AML-193 (cell line): ENCODE measurements at places on chromosomes 13 and 19.

- DNase-seq: no peak
These were observed 2.8 kb upstream of the KANK2 start for GRCh38 chr19:11200015-11200574.

- peak; percentile 44 for DNase-seq
These were observed 10.7 kb downstream of the PTGIR start for GRCh38 chr19:46614114-46614722.

DNA sequence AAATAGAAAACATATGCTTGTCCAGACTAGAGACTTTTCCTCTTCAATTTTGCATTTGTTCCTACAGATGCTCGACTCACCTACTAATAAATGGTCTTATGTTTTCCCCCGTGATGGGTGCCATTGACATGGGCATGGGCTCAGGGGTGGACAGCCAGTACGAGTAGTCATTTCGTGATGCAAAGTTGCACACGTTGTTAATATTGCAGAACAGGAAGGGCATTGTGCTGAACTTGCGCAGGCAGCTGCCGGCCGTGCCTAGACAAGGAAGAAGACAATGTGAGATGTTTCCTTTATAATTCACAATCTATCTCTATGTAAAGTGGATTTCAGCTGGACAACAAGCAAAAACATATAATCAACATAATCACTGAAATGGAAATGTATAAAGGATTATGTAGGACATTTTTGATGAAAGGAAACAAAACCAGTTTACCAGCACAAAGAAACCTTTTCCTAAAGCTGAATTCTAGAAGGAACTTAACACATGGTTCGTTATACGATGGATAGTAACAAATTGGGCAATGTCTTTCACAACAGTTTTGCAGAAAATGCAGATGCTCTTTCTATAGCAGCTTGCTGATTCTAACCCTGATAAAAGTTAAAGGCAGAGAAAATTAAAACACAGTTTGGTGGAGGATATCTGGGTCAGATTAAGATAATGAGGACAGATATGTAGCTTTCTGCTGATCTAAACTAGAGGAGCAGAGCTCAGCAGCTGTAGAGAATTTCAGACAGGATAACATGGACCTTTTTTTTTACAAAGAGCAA lies 145.7 kb downstream of the COL4A1 start:
- peak; percentile 95 for DNase-seq

DNA sequence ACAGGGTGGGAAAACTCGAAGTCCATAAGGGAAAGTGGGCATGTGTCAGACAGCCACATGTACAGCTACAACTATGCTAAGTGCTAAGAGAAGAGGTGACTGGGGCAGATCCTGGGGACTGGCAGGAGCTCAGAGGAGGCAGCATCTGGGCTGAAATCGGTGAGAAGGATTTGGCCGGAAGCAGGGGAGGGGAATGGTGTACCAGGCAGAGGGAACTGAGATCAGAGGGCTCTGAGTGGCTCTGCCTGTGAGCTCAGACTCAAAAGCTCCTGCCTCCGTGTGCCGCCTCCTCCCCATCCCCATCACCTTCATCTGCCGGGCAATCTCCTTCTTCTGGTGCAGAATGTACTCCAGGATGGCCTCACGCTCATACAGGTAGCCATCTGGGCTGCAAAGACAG lies 21.8 kb downstream of the NOSIP start:
- no peak for DNase-seq

GRCh38 chr13:30395192-30396158 lies 26.8 kb upstream of the UBE2L5 start:
- peak; percentile 98 for DNase-seq

DNA sequence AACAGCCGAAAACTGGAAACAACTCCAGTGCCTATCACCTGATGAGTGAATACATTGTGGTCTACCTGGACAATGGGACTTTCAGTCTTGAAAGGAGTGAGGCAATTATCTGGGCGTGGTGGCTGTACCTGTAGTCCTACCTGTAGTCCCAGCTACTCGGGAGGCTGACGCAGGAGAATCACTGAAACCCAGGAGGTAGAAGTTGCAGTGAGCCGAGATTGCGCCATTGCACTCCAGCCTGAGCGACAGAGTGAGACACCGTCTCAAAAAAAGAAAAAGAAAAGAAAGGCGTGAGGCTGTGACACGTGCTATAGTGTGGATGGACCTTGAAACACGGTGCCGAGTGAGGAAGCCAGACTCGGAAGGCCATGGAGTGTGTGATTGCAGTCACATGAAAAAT lies 4.1 kb upstream of the NTN5 start:
- no peak for DNase-seq

GRCh38 chr19:19418555-19419260 lies 13.2 kb downstream of the GATAD2A start:
- no peak for DNase-seq

- no peak for DNase-seq
These were observed 4.3 kb upstream of the SLITRK5 start for GRCh38 chr13:87666831-87667230.

DNA sequence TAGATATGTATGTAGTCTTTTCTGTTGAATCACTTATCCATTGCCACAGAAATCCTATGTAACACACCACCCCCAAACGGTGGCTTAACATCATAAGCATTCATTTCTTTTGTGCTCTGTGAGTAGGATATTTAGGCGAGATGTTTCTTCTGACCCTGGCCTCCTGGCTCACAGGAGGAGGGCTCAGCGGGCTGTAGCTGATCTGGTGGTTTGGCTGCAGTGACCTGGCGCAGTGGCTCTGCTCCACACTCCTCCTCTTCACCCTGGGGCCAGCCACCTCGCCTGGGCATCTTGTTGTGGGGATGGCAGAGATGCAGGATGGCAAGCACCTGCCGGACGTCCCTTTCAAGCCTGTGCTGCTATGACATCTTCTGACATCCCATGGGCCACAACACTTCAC lies 147.1 kb upstream of the IRS2 start:
- DNase-seq: no peak

DNA sequence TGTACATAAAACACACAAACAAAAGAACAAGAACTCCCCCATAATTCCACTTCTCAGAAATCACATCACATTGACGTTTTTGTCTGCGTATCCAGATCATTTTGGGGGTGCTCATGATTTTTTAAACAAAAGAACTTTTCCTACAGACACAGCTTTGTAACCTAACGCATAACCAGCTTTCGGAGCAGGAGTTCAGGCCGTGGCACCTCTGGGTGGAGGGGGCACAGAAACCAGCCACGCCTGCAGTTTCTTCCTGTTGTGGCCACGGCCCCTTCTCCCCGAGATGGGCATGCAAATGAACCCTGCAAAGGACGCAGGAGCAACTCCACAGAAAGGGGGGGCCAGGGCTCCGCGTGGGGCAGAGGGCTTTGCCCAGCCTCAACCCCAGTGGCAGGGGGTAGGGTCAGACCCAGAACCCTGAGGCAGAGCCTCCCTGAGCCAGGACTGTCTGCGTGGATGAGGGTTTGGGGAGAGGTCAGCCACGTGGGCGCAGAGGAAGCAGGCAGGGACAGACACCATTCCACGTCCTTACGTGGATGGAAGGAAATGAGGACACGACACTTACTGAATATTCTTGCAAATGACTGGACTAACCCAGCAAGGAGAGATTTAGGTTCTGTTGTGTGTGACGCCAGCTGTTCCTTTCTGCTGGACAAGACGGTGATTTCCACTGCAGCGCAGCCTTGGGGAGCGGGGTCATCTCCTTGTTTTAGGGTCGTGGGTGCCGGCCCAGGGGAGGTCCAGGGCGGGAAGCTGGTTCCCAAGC lies 64.4 kb downstream of the RASA3 start:
- DNase-seq: no peak

DNA sequence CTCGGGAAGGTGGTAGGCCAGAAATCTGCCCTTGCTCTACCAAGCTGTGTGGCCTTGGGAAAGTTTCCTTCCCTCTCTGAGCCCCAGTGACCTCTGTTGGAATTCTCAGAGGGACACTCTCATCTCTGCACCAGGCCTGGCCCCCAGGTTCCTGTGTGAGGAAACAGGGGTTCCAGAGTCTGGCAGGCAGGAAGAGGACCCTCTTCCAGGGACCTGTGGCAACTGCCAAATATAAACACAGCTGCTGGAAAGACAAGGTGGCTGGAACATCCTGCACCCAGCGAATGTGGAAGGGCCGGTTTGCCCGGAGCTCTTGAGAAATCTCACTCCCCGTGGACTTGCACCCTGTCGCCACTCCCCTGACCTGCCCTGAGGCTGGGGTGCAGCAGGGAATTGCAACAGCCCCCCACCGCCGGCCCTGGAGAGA lies 52.8 kb downstream of the GADD45B start:
- no peak for DNase-seq

DNA sequence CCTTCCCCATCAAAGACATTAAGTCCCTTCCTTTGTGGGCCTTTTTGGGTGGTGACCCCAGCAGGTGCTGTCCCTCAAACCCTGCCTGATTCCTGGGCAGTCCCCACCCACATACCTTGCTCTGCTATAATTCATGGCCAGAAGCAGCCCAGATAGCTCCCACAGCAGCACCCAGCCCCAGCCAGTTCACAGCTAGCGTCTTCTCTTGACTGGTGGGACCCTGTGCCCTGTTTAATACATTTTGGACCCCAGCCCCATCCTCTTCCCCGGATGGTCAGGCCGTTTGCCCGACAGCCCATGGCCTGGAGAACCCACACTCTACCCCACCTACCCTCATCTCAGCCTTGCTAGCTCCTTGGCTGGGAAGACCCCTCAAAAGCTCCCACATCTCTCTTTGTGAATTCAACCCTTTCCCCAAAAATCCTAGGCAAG lies 2.1 kb downstream of the CCDC106 start:
- no peak for DNase-seq

GRCh38 chr19:35476149-35476548 lies 14.1 kb downstream of the KRTDAP start:
- DNase-seq: no peak

DNA sequence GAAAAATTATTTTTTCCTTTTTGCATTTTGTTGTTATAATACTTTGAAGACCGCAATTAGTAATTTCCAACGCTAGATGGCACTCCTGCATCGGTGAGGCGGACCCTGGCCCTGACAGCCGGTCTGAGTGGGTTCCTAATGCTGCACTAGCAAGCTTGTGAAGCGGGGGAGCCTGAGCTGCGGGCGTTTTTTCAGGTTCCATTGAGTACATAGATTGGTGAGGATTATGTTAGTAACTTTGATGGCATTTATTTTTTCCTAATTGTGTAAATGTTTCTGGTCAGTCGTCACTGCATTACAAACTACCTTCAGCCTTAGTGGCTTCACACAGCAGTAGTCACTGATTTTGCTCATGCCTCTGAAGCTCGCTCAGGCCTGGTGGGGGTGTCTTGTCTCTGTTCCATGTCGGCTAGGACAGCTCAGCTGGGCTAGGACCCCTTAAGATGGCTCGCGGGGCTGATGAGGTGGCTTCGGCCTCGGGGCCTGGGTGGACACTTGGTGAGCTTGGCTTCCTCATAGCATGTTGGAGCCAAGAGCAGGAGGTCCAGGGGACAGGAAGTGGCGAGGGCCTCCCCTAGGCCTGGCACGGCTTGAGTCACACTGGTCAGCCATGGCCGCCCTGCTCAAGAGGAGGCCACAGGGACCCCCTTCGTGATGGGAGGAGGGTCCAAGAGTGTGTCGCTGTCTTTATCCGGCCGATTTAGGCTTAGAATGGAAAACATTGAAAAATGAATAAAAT lies 25.0 kb downstream of the ERCC5 start:
- peak; percentile 24 for DNase-seq

DNA sequence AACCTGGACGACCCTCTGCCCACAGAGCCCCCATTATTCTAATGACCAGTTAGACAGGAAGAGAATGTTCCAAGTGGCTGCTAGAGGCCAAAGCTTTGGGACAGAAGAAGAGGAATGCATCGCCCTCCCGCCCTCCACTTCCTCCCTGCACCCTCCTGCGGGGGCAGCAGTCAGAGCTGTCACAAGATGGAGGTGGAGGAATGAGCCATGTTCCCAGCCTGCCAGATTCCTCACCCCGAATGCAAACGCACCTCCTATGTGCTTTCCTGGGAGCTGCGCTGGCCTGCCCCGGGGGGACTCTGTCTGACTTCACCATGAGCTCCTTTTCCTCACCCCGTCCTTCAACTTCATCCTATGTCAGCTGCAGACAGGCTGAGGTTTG lies 1.7 kb downstream of the YJEFN3 start:
- no peak for DNase-seq

- no peak for DNase-seq
These were observed 235.1 kb upstream of the MIR17HG start for GRCh38 chr13:91112201-91112923.

- DNase-seq: no peak
These were observed 1024.0 kb upstream of the PCDH9 start for GRCh38 chr13:68254151-68254550.

DNA sequence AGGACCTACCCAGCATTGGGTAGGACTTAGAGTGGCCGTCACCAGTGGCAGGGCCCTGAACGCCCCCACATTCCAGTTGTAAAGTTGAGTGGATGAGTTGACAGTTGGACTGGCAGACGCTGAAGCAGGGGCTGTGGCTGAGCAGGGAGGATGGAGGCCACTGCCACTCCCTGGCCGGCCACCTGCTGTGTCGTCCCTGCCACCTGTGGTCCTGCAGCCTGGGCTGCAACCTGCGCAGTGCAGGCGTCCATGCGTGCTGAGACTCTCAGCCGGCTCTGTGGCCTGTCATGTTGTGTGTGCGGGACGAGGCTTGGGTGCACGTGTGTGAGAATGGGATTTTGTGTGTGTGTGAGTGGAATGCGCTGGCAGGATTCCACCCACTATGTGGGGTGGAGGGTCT lies 80.8 kb downstream of the SCGB2B2 start:
- DNase-seq: no peak

- no peak for DNase-seq
These were observed 45.9 kb downstream of the PCDH9 start for GRCh38 chr13:67184247-67184646.

DNA sequence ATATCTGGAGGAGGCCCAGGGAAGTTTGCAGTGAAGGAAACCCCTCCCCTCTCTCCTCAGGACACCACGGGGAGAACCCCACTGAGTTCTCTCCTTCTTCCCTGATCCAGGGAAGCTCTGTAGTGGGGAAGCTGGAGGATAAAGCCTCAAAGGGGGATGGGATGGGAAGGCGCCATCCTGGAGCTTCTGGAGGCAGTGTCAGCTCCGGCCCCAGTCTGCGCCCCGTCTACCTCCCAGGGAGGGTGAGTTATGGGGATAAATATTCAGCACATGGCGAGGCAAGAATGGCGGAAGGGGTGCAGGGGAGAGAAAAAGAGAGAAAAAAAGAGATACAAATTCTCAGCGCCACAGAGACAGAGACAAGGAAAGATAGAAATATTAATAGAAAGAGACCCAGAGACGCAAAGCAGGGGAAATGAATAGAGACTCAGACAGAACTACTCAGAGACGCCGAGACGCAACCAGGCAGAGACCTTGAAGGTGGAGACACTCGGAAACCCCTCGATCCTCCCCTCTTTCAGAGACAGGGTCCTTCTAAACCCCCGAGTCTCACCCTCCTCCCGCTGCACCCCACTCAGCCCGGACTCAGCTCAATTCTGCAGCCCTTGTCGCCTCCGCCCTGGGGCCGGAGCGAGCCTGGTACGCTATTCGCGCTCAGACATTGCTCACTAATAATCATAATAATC lies 23.6 kb downstream of the OLFM2 start:
- DNase-seq: no peak

DNA sequence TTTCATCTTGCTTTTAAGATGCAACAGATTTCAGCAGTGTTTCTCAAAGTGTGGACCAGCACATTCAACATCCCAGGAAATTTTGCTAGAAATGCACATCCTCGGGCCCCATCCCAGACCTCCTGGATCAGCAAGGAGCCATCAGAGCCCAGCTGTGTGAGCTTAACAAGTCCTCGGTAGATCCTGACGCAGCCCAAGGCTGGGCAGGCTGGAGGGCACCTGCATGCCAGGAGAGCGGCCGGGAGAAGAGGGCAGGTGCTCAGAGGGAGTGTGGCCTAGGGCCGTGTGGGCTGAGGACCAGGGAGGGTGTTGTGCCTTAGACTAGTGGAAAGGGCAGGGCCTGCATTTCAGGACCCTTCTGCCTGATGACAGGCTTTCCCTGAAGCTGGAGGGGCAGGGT lies 2.2 kb upstream of the MCF2L start:
- DNase-seq: no peak
